ENCODE measurements at places on chromosomes 2 and 18. TPM values are rescaled to one million over a fixed set of nuclear protein-coding genes. Genes with fewer than 3 reads are reported as not detected.

- DNase-seq, result peak; percentile 3
These were observed 166.1 kb upstream of the OTX1 start for GRCh38 chr2:62884514-62884913.

DNA sequence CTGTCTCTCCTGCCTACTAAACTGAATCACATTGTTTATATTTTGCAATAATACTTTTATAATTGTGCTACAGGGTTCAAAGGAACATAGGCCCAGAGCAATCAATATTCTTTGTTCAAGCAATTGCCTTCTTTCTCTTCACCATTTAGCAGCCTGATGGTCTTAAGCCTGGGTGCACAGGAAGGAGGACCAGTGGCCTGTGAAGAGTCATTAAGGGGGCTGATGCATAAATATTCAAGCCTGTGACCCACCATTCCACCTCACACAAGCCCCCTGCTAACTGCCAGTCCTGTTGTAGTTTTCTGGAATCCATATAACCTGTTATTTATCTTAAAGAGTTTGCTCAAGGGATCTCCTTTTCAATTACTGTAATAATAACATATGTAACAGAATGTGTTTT is 56.0 kb downstream of the ABCA12 start:
- no peak for DNase-seq

SLC4A5 gene
- not detected for total RNA-seq

DNA sequence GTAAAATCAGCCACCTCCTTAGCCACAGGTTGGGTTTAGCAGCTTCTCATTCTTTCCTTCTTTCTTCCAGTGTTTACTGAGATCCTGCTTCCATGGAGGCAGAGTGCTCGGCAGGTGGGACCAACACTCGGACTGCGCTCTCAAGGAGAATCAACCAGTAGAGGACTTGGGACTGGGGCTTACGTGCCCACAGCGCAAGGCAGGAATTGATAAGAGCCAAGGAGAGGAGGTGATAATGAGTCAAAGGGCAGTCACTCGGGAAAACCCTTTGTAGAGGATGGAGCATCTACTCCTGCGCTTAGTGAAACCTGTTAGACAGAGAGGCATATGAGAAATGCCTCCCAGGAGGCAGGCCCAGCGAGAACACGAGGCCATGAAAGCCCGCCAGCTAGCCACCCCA is 2.9 kb upstream of the MRO start:
- no peak for DNase-seq

DNA sequence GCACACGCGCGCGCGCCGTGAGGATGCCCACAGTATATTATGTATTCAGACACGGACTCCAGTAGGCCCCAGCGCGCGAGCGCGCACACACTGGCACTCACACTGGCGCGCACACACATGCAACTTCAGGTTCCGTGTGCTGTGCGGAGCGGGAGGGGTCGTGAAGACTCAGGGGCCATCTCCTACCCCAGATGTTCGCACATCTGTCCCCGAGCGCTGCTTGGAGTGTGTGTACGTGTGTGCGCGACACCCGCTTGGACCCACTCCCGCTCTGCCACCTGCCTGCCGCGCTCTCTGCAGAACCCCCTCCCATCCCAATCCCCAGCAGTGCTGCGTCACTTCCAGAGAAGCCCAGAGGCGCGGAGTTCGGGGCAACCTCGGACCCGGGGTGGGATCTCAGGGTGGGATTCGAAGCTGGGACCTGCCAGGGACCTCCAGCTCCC is 2.6 kb downstream of the NRP2 start:
- DNase-seq, result peak; percentile 55

Data from M059J (cell line).